ENCODE measurements at places on chromosomes 13 and 19.

GRCh38 chr19:48695743-48696352 is at the start of gene FUT2:
Gene FUT2 (plus strand): TSS chr19:48695971. CDS start chr19:48702957, 6,986 bp downstream.
- DNase-seq: no peak

- no peak for DNase-seq
These were observed 826 bp downstream of the RASIP1 start for GRCh38 chr19:48739404-48740163.

- DNase-seq: no peak
These were observed 10.0 kb downstream of the KDELR1 start for GRCh38 chr19:48381178-48381950.

GRCh38 chr19:14160017-14160703 is 23.8 kb upstream of the ASF1B start:
- DNase-seq: no peak

DNA sequence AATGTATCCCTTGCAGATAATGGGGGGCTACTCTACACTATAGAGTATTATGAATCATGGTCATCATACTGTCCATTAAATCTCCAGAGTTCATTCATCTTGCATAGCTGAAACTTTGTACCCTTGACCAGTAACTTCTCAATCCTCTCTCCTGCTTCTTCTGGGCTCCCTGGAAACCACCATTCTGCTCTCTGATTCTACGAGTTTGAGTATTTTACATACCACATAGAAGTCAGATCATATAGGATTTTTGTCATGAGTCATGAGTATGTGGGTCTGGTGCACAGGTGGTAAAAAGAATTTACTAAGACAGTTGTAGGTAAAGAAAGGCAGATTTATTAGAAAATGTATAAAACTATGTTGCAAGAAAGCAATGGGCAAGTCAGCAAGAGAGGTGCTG is 41.9 kb downstream of the WTIP start:
- DNase-seq: no peak

- DNase-seq: no peak
These were observed 355.8 kb upstream of the HTR2A start for GRCh38 chr13:47252627-47253026.

GRCh38 chr13:51643105-51643881 is 59.0 kb downstream of the WDFY2 start:
- peak; percentile 85 for DNase-seq

Measured in GM04504 (cell line).